Kidney (tissue), 22 donors: ENCODE measurements at places on chromosomes 12 and 14. TPM values are rescaled to one million over a fixed set of nuclear protein-coding genes. Genes with fewer than 3 reads are reported as not detected.

DNA sequence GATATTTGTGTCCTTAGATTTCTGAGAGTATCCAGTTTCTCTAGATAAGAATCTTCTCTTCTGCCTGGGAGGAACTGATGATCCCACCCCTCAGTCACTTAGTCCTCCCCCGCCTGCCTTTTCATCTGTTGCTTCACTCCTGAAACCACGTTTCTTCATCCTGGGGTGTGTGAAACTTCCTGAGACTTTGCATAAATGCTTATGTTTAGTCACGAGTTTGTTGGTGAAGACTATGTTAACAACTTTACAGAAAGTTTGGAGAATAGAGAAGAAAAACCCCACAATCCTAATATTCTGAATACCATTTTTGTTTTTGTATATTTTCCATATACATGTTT lies 33.2 kb downstream of the MARK3 start:
- DNase-seq: no peak

DNA sequence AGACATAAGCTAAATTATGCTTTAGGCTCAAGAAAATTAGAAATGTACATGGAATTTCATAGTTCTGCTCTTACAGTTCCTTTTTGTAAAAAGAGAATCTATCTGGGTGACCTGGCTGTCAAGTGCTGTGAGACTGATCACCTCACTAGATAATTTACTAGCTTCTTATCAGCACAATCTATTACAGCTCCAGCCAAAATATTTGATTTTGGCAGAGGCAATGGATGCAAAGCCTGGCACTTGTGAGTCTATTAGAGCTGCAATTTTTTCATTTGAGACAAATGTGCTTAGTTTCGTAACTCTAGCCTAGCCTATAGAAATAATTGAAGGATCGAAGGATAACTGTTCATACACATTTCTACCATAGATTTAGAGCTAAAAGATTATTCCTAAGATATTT lies 927.5 kb downstream of the SLC6A15 start:
- DNase-seq: no peak

DNA sequence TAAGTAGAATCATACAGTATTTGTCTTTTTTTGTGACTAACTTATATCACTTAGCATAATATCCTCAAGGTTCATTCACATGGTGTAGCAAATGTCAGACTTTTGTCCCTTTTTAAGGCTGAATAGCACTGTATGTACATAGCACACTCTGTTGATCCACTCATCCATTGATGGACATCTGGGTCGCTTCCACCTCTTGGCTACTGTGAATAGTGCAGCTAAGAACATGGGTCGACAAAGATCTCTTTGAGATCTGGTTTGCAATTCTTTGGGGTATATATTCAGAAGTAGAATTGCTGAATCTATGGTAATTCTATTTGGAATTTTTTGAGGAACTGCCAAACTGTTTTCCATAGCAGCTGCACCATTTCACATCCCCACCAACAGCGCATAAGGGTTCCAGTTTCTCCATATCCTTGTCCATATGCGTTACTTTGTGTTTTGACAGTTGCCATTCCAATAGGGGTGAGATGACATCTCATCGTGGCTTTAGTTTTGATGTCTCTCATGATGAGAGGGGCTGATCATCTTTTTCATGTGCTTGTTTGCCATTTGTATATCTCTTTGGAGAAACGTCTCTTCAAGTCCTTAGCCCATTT lies 73.9 kb downstream of the GLRX5 start:
- no peak for DNase-seq

GRCh38 chr14:26926585-26926984 lies 328.8 kb upstream of the NOVA1 start:
- DNase-seq: no peak

GRCh38 chr12:10740182-10740581 lies 17.1 kb upstream of the YBX3 start:
- DNase-seq: no peak

GRCh38 chr12:32964981-32965585 lies 68.5 kb upstream of the PKP2 start:
- no peak for DNase-seq

GRCh38 chr12:8860165-8860961 lies 37.9 kb downstream of the A2ML1 start:
- no peak for DNase-seq

DNA sequence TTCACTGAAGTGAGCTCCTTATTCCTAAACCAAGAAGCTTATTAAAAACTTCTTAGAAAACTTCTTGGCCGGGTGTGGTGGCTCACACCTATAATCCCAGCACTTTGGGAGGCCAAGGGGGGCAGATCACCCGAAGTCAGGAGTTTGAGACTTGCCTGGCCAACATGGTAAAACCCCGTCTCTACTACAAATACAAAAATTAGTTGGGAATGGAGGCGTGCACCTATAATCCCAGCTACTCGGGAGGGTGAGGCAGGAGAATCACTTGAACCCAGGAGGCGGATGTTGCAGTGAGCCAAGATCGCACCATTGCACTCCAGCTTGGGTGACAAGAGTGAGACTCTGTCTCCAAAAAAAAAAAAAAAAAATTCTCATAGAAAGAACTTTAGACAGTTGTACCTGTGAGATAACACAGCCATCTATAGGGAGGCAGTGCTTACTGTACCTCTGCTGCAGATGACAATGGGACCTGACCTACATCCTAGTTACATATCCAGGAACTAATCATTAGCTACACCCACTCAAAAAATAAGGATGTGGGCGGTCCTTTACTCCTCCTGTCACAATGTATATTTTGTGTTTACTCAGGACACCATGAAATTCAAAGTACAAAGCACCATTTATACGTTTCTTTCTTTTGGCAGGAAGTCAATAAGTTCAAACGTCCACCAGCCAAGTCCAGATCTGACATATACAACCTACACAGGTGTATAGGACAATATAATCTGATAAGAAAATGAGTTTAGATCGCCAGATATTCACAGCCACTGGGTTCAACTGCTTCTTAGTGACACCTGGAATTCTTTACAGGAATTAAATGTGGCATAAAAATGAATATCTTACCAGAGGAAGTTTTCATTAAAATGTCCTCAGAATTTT lies 14.9 kb downstream of the STXBP6 start:
- peak; percentile 34 for DNase-seq

Gene CISTR
- total RNA-seq: not detected

Gene CABP1
- 2.0 TPM for total RNA-seq

Gene SERPINA12
- total RNA-seq: not detected

Gene SOAT2
- 0.19 TPM for total RNA-seq
